ENCODE measurements at places on chromosomes 7 and 10.

DNA sequence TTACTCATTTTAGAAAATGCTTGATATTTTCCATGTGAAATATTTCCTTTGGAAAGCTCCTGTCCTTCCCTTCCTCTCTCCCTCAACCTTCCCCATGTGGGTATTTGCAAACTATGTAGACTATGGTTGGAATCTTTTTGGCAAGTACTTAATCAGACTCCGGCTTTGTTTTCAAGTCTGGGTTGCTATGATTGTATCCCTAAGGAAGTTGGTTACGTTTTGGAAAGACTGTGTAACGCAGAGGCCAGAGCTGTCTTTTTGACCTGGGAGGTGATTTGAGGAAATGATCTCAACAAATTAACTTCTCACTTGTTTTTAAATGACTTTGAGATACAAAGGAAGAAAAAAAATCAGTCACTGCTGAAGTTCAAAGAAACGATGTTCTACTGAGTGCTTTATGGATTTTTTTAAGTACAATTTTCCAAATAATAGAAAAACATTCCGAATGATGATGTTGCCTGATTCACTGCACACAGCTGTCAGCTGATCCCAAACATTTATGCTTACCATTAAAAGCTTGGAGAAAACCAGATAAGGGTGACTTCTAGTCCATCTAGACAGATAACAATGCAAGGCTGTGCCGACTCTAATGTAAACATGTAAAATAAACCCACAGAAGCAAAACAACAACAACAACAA lies 145.5 kb upstream of the CELF2 start:
- H3K36me3 ChIP-seq = no peaks in the 10 kb centered on the region
- DNase-seq = no peak
- H3K27me3 ChIP-seq = peaks cover 19% of the 10 kb centered on the region
- H3K27ac ChIP-seq = no peak overlapping the region
- H3K4me3 ChIP-seq = no peak overlapping the region

- H3K4me1 ChIP-seq = no peaks in the 10 kb centered on the region
- no peak overlapping the region for H3K27ac ChIP-seq
- no peaks in the 10 kb centered on the region for H3K27me3 ChIP-seq
- DNase-seq = no peak
These were observed 21.5 kb downstream of the ADAMTS14 start for GRCh38 chr10:70693619-70694335.

- H3K27me3 ChIP-seq = no peaks in the 10 kb centered on the region
- H3K4me3 ChIP-seq = no peak overlapping the region
- peak; percentile 21 for DNase-seq
- H3K27ac ChIP-seq = peak overlapping the region; percentile 65
These were observed 205.4 kb downstream of the FANK1 start for GRCh38 chr10:126101736-126102135.

- H3K4me1 ChIP-seq = no peaks in the 10 kb centered on the region
- no peak overlapping the region for H3K4me3 ChIP-seq
- no peaks in the 10 kb centered on the region for H3K36me3 ChIP-seq
- no peaks in the 10 kb centered on the region for H3K27me3 ChIP-seq
- H3K27ac ChIP-seq = no peak overlapping the region
These were observed 85.3 kb upstream of the RET start for GRCh38 chr10:42991442-42992098.

DNA sequence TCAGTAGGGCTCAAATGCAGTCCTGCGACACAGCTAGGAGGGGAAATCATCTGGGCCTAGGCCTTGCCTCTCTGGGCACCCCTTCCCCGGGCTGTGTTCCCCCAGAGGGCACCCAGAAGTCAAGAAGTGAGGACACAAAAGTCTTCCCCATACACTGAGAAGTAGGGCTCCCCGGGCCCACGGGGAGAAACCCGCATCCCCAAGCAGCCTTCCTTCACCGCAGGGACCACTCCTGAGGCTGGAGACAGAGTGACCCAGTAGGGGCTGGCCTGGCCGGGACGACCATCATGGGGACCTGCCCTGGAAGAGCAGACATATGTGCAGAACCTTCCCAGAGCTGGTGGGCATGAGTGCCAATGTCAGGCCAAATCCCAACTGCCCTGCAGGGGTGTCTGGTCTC lies 163.5 kb downstream of the GFRA1 start:
- H3K4me1 ChIP-seq = no peaks in the 10 kb centered on the region
- no peak overlapping the region for H3K27ac ChIP-seq
- H3K4me3 ChIP-seq = no peak overlapping the region
- no peaks in the 10 kb centered on the region for H3K27me3 ChIP-seq
- no peaks in the 10 kb centered on the region for H3K36me3 ChIP-seq
- DNase-seq = no peak

GRCh38 chr10:72709041-72709440 lies 17.1 kb downstream of the MCU start:
- no peak for DNase-seq
- peaks cover 4% of the 10 kb centered on the region for H3K36me3 ChIP-seq
- no peaks in the 10 kb centered on the region for H3K4me1 ChIP-seq

DNA sequence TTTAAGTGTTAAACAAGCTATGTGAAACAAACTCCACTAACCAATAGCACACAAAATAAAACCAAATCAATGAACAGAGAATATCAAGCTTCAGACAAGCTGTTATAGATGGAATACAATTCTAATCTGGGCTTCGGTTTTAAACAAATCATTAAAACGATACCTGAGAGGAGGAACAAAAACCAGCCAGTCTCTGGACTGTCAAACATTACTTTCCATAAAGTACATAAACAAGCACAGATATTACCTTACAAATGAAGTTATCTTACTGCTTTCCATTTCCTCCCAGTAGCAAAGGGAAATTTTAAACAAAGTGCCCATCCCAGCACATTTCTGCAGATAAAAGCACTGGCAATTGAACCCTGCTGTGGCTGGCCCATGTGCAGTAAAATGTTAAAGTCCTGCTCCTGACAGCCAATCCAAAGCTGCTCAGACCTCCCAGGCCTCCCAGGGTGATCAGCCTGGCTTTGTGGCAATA lies 128.0 kb downstream of the NRCAM start:
- H3K4me1 ChIP-seq = peaks cover 37% of the 10 kb centered on the region
- no peaks in the 10 kb centered on the region for H3K36me3 ChIP-seq
- H3K27ac ChIP-seq = peak overlapping the region; percentile 87
- no peaks in the 10 kb centered on the region for H3K27me3 ChIP-seq

DNA sequence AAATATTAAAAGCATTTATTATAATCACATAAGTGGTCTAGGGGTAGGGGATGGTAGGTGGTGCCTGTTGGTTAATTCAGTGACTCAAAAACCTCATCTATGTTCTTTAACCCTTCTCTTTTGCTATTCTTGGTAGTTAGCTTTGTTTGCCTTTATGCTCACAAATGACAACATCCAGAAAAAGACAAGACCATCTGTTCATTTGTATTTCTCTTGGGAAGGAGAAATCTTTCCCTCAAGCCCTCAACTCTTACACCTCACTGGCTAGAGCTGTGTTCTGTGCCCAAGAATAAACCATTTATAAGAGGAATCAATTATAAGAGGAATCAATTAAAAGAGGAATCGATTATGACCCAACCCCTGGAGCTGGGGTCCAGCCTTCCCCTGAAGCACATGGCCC lies 10.8 kb upstream of the IFRD1 start:
- no peaks in the 10 kb centered on the region for H3K27me3 ChIP-seq
- no peak for DNase-seq

DNA sequence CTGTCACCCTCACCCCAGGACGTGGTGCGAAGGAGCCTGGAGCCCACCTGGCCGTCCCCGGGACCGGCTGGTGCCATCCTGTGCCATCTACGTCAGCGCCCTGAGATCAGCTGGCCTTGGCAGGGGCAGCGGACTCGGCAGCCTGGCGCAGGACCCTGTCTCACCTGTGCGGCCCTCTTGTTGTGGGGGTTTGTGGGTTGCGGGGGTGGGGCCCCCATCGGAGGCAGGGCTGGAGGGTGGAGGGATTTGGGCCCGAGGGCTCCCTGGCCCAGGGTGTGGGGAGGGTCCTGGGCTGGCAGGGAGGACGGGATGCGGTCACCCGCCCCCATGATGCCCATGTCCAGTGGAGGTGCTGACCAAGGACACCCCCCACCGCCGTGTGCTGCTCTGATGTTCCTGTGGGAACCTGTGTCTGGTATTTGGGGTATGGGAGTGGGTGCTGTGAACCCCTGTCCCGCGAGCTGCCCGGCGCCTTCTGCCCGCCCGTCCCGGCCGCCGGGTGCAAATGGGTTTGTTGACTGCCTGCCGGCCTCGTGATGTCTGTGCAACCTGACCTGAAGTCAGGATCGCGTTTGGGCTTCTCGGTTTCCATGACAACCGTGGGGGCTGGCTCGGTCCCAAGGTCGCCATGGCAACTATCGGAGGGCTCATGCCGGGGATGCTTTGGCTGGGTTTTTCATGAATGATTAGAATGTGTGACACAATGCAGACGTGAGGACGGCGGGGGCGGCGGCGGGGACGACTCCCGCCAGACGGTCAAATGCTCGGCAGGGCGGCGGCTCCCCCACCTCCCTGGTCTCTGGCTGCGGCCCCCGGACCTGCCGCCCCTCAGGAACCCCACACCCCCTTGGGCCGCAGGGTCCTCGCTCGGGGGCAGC lies 7.3 kb downstream of the MAFK start:
- H3K4me1 ChIP-seq = peaks cover 15% of the 10 kb centered on the region
- DNase-seq = no peak
- no peak overlapping the region for H3K4me3 ChIP-seq
- H3K36me3 ChIP-seq = peaks cover 51% of the 10 kb centered on the region

DNA sequence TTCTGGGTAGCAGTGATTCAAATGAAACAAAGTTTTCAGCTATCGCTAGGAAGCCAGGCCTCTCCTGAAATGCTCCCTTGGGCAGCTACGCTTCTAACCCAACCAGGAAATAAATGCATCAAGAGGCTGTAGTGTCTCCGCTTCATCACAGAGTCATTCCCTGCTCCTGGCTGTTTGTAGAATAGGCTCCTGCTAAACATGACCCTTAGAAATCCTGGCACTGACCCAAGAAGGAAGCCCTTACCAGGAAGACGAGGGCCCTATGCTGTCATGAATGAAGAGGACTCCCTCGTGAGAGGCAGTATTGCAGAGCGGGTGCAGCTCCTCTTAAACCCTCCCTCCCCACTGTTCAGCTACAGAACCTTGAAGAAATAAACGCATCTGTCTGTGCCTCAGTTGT lies 48.3 kb downstream of the NOD1 start:
- H3K4me1 ChIP-seq = peaks cover 70% of the 10 kb centered on the region
- H3K36me3 ChIP-seq = peaks cover 64% of the 10 kb centered on the region
- H3K27ac ChIP-seq = peak overlapping the region; percentile 63
- no peak for DNase-seq
- no peak overlapping the region for H3K4me3 ChIP-seq
- H3K27me3 ChIP-seq = no peaks in the 10 kb centered on the region

DNA sequence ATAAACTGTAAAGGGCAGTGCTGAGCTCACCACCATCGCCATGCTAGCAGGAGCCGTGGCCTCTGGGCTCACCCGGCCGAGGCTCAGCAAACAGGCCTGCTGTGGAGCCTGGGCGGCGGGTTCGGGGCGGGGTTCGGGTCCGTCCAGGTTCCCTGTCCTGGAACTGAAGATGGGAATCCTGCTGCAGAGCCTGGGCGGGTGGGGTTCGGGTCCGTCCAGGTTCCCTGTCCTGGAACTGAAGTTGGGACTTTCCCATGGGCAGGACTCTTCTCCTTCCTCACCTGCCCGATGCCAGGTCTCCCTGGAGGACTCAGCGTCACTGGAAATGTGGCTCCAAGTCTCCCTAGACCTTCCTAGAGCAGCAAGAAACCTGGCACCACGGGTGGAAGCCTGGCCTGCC lies 36.6 kb downstream of the EN2 start:
- no peak overlapping the region for H3K27ac ChIP-seq
- DNase-seq = no peak
- peaks cover 18% of the 10 kb centered on the region for H3K4me1 ChIP-seq

DNA sequence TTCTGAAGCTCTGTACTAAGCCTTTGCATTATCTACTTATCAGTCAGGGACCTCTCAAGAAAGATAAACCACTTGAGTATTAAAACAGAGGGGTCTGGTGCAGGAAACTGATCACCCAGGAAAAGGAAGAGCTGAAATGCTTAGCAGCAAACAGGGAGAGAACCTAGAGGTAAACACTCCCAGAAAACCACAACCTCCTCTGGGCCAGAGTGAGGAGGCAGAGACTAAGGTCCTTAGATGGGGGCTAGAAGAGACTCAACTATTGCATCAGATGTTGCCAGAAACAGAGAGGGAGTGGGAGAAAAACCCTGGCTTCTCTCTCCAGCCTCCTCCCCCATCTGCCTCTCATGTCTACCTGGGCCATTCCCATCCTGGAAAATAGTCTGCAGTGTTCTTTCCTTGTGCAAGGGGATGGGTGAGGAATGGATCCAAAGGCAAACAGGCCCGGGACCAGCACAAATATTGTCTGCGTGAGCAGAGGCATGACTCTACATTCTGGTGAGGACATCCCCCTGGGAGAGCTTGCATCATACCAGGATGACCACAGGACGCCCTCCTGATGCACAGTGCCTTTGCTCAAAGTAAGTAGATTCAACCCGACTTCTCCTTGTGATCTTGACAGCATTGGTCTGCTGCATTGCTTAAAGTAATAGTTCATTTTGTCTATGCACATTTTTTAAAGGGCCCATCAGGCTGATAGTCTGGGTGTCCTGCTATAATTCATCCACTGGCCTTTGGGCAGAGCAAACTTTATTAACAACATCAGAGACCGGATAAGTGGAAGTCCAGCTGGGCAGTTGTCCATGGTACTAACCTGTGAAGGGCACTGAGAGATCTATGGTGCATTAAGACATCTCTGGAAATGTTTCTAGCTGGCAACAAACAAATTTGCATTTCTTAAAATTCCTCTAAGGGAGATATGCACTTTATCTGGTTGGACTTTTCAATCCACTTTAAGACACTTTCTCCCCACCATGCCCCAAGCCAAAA lies 22.4 kb upstream of the ODAD2 start:
- H3K4me1 ChIP-seq = no peaks in the 10 kb centered on the region
- peaks cover 2% of the 10 kb centered on the region for H3K27me3 ChIP-seq
- no peak overlapping the region for H3K4me3 ChIP-seq
- no peak for DNase-seq
- no peaks in the 10 kb centered on the region for H3K36me3 ChIP-seq

All from activated B cell treated with CpG ODN at 0.5 μM for 24 hours (primary cell).